RWPE2 (cell line): ENCODE measurements at places on chromosomes 4 and X.

- H3K4me3 ChIP-seq: no peak overlapping the region
- no peak overlapping the region for H3K27ac ChIP-seq
- H3K27me3 ChIP-seq: no peaks in the 10 kb centered on the region
- H3K36me3 ChIP-seq: no peaks in the 10 kb centered on the region
- no peak for DNase-seq
These were observed 85.8 kb upstream of the PRPS1 start for GRCh38 chrX:107542500-107542899.

- H3K27me3 ChIP-seq: no peaks in the 10 kb centered on the region
- no peak overlapping the region for H3K4me3 ChIP-seq
- no peak overlapping the region for H3K27ac ChIP-seq
These were observed 7.1 kb downstream of the TASL start for GRCh38 chrX:30570505-30570904.

DNA sequence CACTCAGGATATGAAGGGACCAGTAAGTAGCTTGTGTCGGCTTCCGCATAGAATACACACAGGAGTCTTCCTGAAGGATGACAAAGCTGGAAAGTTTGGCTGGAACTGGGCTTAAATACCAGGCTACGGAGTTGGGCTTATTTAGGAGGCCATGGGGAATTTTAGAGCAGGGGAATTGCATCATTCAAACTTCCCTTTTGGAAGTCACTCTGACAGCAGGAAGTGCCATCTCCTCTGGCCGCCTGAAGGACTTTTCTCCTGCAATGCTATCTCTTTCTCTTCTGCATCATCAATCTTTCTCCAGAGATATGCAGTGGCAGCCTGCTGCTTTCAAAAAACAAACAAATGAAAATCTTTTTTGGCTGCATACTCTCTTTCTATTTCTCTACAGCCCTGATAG lies 48.4 kb upstream of the PAK3 start:
- no peak overlapping the region for H3K4me3 ChIP-seq
- no peak for DNase-seq
- no peaks in the 10 kb centered on the region for H3K4me1 ChIP-seq
- H3K27me3 ChIP-seq: no peaks in the 10 kb centered on the region
- H3K27ac ChIP-seq: no peak overlapping the region
- no peaks in the 10 kb centered on the region for H3K36me3 ChIP-seq

DNA sequence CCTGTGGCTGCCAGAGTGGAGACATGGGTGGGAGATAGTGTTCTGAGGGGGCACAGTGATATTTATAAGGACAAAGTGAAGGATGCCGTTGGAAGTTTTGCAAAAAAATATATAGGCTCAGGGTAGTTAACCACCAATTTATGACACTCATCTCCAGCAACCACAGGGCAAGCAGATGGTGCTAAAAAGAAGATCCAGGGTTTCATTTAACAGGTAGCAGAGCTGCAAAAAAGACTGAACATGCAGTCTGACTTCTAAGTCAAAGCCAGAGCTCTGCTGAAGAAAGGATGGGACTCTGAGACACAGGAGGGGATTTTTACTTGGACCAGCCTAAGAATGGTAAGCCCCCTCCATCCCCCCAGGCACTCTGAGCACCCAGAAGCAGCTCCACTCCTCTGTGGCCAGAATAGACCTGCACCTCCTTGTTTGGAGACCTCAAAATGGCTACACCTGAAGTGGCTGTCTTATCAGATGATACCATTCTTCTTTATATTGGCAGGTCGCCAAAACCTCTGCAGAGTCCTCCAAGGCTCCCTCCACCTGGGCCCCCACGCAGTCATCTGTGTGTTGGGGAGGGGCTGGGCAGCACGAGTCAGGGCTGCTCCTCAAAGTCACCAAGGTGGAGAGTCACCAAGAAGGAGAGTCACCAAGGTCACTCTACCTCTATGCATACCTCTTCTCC lies 161.4 kb upstream of the FAM9B start:
- DNase-seq: no peak
- H3K36me3 ChIP-seq: no peaks in the 10 kb centered on the region
- no peaks in the 10 kb centered on the region for H3K4me1 ChIP-seq
- no peaks in the 10 kb centered on the region for H3K27me3 ChIP-seq
- no peak overlapping the region for H3K4me3 ChIP-seq

GRCh38 chr4:86924811-86925210 lies 10.0 kb upstream of the AFF1 start:
- DNase-seq: no peak
- H3K4me3 ChIP-seq: no peak overlapping the region
- H3K27ac ChIP-seq: peak overlapping the region; percentile 91
- no peaks in the 10 kb centered on the region for H3K27me3 ChIP-seq
- H3K4me1 ChIP-seq: peaks cover 48% of the 10 kb centered on the region
- H3K36me3 ChIP-seq: no peaks in the 10 kb centered on the region

- no peak for DNase-seq
- H3K4me1 ChIP-seq: no peaks in the 10 kb centered on the region
- no peaks in the 10 kb centered on the region for H3K36me3 ChIP-seq
- H3K4me3 ChIP-seq: no peak overlapping the region
- no peak overlapping the region for H3K27ac ChIP-seq
These were observed 330.3 kb upstream of the PITX2 start for GRCh38 chr4:110953191-110953590.

GRCh38 chr4:152348670-152349069 lies 187.2 kb downstream of the FBXW7 start:
- peaks cover 28% of the 10 kb centered on the region for H3K4me1 ChIP-seq
- H3K36me3 ChIP-seq: peaks cover 32% of the 10 kb centered on the region
- H3K27me3 ChIP-seq: no peaks in the 10 kb centered on the region
- H3K4me3 ChIP-seq: no peak overlapping the region

DNA sequence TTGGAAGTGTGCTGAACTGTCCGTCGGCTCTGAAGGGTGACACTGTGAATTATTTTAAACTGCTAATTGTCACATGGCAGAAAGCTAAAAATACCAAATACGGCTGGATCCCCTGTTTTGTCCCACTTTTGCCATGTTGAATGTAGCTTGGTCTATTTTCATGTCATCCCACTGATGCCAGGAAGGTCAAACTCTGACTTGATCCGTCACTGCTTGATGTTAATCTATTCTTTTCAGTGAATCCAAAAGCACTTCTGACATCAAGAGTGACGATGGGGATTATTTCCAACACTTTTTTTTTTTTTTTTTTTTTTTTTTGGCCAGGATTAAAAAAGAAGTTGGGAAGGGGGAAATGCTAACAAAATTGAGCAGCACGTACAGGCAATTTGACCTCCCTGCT lies 734.6 kb upstream of the TENM3 start:
- peaks cover 7% of the 10 kb centered on the region for H3K27me3 ChIP-seq
- DNase-seq: no peak
- no peaks in the 10 kb centered on the region for H3K4me1 ChIP-seq
- H3K36me3 ChIP-seq: no peaks in the 10 kb centered on the region

- DNase-seq: no peak
- no peak overlapping the region for H3K27ac ChIP-seq
- H3K27me3 ChIP-seq: no peaks in the 10 kb centered on the region
These were observed 314.8 kb downstream of the IQCM start for GRCh38 chr4:149500806-149501205.

DNA sequence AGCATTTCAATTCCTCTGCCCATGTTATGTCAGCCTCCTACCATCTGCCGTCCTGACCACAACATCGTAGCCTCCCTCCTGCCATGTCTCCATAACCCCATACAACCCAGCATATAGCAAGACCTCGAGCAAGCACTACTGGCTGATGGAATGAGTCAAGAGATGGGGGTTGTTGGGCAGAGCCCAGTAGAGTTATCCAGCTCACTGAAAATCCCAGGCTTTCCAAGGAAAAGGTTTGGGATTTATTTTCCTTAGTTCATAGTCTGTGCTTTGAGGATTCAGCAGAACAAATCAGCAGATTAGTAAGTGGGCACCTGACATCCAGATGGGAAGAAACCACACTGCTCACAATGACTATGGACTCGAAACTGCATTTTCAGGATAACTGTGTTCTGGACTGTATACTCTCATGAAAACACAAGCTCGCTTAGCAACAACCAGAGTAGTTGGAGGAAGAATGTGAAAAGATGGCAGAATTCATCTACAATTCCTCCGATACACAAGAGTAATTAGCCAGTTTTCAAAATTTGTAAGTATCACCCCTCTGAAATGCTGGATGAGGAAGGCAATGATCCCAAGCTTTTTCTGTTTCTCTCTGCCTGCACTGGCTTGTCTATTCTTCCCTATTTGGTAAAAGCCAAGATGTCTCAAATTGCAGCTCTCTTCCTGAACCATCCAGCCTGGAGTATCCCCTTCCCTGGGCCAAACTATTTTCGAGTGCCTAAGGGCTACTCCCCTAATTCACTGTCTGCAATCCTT lies 186.2 kb upstream of the TBL1X start:
- no peaks in the 10 kb centered on the region for H3K27me3 ChIP-seq
- no peak overlapping the region for H3K27ac ChIP-seq
- no peak overlapping the region for H3K4me3 ChIP-seq
- no peak for DNase-seq
- H3K36me3 ChIP-seq: no peaks in the 10 kb centered on the region

GRCh38 chrX:40433160-40433559 lies 147.6 kb upstream of the ATP6AP2 start:
- no peak overlapping the region for H3K4me3 ChIP-seq
- no peak for DNase-seq
- no peaks in the 10 kb centered on the region for H3K36me3 ChIP-seq
- no peak overlapping the region for H3K27ac ChIP-seq
- H3K4me1 ChIP-seq: no peaks in the 10 kb centered on the region

- H3K27me3 ChIP-seq: no peaks in the 10 kb centered on the region
- no peaks in the 10 kb centered on the region for H3K36me3 ChIP-seq
- no peak overlapping the region for H3K4me3 ChIP-seq
- no peak for DNase-seq
- no peak overlapping the region for H3K27ac ChIP-seq
- H3K4me1 ChIP-seq: no peaks in the 10 kb centered on the region
These were observed 68.8 kb upstream of the ZC4H2 start for GRCh38 chrX:65045001-65045400.

DNA sequence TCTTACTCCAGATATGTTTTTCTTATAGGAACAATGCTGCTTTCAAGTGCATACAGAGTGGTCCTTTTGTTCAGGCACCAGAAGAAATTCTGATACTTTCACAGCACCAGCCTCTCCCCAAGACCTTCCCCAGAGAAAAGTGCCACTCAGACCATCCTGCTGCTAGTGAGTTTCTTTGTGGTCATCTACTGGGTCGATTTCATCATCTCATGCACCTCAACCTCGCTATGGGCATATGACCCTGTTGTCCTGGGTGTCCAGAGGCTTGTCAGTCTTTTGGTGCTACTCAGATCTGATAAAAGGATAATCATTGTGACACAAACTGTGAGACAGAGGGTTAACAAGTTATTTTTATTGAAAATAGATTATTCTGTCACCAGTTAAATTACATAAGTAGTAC lies 39.5 kb downstream of the WDR13 start:
- H3K27me3 ChIP-seq: no peaks in the 10 kb centered on the region
- no peaks in the 10 kb centered on the region for H3K36me3 ChIP-seq
- H3K4me3 ChIP-seq: no peak overlapping the region
- H3K4me1 ChIP-seq: no peaks in the 10 kb centered on the region

GRCh38 chr4:17680559-17681280 lies 66.3 kb downstream of the MED28 start:
- no peak overlapping the region for H3K4me3 ChIP-seq
- no peaks in the 10 kb centered on the region for H3K27me3 ChIP-seq
- no peaks in the 10 kb centered on the region for H3K4me1 ChIP-seq
- no peak for DNase-seq

DNA sequence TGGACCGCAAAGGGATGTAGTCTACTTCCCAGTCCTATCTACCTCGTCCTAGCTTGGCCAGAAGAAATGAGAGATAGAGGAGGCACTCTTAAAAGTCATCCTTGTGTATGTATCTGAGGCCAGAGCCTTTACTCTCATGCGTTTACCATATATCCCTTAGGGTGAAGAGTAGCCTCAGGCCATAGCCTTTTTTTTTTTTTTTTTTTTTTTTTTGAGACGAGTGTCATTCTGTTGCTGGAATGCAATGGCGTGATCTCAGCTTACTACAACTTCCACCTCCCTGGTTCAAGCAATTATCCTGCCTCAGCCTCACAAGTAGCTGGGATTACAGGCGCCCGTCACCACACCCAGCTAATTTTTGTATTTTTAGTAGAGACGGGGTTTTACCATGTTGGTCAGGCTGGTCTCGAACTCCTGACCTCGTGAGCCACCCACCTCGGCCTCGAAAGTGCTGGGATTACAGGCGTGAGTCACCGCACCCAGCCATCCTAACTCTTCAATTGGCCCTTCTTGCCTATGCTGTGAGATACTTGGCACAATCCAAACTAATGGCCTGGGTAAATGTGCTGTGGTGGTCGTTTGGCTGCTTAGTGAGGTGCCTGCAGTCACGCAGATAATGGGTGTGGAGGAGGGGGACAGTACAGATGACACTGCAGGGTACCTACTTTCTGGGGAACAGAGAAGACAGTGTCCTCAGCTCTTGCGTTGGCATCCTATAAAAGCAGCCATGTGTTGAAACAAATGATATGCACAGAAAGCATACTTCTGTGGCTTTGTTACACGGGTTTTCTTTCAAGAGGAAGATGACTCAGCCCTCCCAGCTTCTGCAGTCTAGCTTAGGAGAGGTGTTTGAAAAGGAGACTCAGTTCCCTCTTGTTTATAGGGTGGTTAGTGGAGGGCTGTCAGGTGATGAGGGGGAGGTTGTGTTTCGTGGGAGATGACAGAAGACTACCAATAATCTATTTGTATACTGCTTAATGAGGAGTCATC lies 10.4 kb upstream of the DGAT2L6 start:
- peaks cover 20% of the 10 kb centered on the region for H3K4me1 ChIP-seq
- DNase-seq: no peak
- peak overlapping the region; percentile 66 for H3K27ac ChIP-seq
- peaks cover 6% of the 10 kb centered on the region; the same call in 1 of the 2 replicates for H3K36me3 ChIP-seq
- no peak overlapping the region for H3K4me3 ChIP-seq
- H3K27me3 ChIP-seq: no peaks in the 10 kb centered on the region

GRCh38 chr4:72665171-72665968 lies 96.3 kb upstream of the ADAMTS3 start:
- H3K27me3 ChIP-seq: peaks cover 12% of the 10 kb centered on the region
- H3K27ac ChIP-seq: no peak overlapping the region
- no peaks in the 10 kb centered on the region for H3K4me1 ChIP-seq
- H3K36me3 ChIP-seq: no peaks in the 10 kb centered on the region

DNA sequence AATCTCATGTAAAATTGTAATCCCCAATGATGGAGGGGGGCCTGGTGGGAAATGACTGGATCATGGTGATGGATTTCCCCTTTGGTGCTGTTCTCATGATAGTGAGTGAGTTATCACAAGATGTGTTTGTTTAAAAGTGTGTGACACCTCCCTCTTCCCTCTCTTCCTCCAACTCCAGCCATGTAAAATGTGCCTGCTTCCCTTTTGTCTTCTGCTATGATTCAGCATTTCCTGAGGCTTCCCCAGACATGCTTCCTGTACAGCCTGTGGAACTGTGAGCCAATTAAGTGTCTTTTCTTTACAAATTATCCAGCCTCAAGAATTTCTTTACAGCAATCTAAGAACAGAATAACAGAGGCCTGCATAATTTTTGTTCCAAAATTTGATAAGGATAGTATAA lies 85.2 kb downstream of the ANAPC10 start:
- H3K36me3 ChIP-seq: no peaks in the 10 kb centered on the region; the same call in 1 of the 2 replicates
- H3K27me3 ChIP-seq: no peaks in the 10 kb centered on the region
- peak overlapping the region; percentile 48 for H3K27ac ChIP-seq
- no peak for DNase-seq

- H3K27ac ChIP-seq: no peak overlapping the region
- no peak overlapping the region for H3K4me3 ChIP-seq
- no peaks in the 10 kb centered on the region for H3K36me3 ChIP-seq
These were observed 394.4 kb upstream of the ADGRL3 start for GRCh38 chr4:60805500-60806313.

- H3K36me3 ChIP-seq: no peaks in the 10 kb centered on the region
- H3K4me1 ChIP-seq: peaks cover 7% of the 10 kb centered on the region
- no peak overlapping the region for H3K4me3 ChIP-seq
- no peaks in the 10 kb centered on the region for H3K27me3 ChIP-seq
- no peak for DNase-seq
- H3K27ac ChIP-seq: no peak overlapping the region
These were observed 110.6 kb downstream of the SH3KBP1 start for GRCh38 chrX:19776753-19777152.
